ENCODE measurements at places on chromosomes 3 and 15.

DNA sequence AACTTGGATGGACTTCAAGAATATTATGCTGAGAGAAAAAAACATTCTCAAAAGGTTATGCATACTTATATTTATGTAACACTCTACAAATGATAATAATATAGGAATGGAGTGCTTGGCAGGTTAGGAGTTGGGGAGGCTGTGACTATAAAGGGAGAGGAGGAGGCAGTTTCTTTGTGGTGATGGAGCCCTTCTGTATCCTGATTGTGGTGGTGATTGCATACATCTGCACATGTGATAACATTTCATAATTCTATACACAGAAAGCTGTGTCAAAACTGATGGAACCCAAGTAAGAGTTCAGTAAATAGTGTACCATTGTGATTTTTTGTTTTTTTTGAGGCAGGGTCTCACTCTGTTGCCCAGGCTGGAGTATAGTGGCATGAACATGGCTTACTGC lies 31.7 kb upstream of the FAM3D start:
- no peak for DNase-seq

GRCh38 chr3:31671976-31672375 lies 139.3 kb downstream of the STT3B start:
- no peak for DNase-seq

- no peak for DNase-seq
These were observed 21.1 kb downstream of the OXNAD1 start for GRCh38 chr3:16286161-16286560.

DNA sequence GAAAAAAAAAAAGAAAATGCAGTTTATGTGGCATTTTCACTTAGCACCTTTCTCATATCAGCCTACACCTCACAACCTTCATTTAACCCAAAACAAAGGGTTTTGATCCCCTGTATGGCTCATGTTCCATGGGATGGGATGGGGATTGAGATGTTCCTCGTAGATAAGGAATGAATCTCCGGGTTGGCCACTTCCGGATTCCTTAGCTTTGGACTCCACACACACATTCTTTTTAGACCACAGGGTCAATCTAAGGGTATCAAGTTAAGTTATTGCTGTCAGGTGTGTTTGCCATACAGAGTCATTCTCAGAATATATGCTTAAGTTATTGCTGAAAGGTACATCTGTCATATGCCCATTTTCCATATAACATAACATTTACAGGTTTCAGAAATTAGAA lies 301.4 kb upstream of the TGFBR2 start:
- DNase-seq = no peak

GRCh38 chr3:52838561-52839267 lies 3.9 kb upstream of the MUSTN1 start:
- no peak for DNase-seq

DNA sequence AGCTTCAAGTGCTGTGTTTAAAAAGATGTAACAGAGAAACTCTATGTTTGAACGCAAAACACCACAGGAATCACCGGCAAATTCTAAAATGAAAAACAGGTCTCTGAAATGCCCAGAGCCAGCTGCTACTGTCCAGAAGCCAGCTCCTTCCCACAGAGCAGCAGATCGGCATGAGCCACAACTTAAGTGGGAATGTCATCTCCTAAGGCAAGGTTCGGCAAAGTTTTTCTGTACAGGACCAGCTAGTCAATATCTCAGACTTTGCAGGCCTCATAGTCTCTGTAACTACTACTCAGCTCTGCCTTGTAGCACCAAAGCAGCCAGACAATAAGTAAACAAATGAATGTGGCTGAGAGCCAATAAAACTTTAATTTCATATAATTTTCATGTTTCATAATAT lies 4.9 kb downstream of the PLOD2 start:
- DNase-seq = no peak

GRCh38 chr3:27616031-27616430 lies 106.1 kb downstream of the EOMES start:
- DNase-seq = no peak

- no peak for DNase-seq
These were observed 198.9 kb upstream of the CBLB start for GRCh38 chr3:106067711-106068110.

DNA sequence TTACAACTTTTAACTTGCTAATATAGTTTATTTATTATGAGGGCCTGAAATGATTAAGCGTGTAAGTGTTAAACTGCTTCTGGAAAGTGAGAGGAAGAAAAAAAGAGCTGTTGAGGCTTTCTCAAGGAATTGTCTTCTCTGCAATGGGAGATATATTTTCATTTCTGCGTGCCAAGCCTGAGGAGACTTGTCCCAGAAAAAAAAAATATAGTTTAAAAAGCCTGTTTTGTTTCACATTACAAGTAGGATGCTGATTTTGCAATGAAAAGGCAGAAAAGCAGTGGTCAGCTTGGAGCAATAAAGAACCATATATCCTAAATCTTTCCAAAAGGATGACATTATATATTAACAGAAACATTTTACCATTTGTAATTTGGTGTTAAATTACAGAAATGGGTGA lies 115.5 kb downstream of the GMNC start:
- no peak for DNase-seq

DNA sequence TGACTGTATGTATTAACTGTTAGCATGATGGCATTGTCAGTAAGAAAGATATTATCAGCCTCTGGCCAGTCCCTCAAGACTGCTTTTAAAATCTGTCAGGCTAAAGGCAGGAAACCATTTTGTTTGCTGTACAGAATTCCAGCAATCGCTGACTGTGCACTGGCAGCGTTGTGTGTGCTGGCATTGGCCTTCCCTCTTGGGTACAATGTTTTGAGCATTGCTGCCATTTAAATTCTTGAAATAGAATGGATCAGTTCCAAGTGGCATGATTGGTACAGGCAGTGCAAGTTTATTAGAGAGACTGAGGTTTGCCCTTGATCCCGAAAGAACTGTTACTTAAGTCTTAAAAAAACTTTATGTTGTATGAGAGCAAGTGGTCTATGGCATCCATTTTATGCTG lies 788.7 kb downstream of the OTOL1 start:
- no peak for DNase-seq

DNA sequence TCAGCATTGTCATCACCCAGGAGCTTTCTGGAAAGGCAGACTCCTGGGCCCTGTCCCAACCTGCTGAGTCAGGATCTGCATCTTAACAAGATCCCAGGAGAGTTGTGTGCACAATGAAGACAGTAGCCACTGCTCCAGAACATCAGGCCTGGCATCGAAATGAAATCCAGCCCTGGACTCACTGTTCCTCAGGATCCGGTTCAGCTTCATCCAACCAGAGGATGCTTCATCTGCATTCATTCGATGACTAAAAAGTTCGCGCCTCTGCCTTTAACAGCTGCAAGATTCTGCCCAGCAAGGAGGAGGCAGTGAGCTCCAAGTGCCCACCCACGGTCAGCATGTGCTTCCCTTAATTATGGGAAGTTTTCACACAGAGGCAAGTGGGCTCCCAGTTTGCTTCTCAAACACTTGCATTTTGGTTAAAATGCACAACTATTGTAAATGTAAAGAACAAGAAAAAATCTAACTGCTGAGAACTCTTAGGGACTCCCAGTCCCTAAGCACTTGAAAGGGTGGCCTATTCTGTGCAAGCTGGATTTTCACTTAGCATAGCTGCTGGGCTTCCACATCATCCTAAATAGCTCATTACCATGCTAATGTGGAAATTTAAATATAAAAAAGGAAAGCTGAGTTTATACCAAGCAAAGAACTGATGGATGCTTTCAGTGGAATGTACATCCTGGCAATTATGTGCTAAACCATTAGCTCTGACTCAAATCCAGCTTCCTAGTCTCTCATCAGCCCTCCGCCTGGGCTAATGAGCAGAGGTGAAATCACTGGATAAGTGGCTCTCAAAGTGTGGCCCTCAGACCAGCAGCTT lies 25.5 kb upstream of the ESYT3 start:
- no peak for DNase-seq

DNA sequence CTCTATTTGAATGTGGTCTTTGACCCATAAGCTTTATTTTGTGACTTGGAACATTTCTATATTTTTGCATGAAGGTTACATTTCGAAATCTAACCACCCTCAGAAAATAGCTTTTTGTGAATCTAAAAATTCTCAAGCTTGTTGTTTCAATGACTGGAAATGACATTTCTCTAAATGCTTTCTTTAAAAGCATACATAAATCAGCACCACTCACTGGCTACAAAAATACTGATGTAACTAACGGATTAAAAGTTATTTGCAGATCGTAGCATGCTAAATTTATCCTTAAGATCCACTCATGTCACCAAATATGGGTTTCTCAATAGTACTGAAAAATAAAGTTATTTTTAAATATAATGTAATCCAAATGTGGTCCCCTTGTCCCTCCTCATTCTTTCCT lies 55.2 kb upstream of the ACAN start:
- no peak for DNase-seq

- DNase-seq = no peak
These were observed at the start of gene PLCD1 for GRCh38 chr3:38029400-38030125. Gene PLCD1 (minus strand): TSS chr3:38029642. CDS start chr3:38029539, 103 bp downstream.

DNA sequence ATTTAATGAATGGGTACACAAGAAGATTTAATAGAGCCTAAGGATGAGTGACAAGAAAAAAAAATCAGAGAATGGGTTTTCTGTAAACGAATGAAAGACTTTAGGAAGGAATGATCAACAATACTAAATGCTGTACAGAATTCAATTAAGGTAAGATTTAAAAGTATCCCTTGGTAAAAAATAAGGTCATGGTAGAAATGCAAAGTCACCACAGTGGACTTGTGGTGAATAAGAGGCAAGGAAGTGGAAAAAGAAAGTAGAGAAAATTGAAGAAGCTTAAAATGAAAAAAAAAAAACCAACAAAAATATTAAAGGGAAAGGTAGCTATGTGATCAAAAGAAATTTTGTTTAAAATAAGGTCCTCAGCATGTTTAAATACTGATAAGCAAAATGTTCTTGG lies 82.4 kb downstream of the PLSCR2 start:
- DNase-seq = no peak

- no peak for DNase-seq
These were observed 11.6 kb upstream of the TMED3 start for GRCh38 chr15:79299126-79299840.

DNA sequence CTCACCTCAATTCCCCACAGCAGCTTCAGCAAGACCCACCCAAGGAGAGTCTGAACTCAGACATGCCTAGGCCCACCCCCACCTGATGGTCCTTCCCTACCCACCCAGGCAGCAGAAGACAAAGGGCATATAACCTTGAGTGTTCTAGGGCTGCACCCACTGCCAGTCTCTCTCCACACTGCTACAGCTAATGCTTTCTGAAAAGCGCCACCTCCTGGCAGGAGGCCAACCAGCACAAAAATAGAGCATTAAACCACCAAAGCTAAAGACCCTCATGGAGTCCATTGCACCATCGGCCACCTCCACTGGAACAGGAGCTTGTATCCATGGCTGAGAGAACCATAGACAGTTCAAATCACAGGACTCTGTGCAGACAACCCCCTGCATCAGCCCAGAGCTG lies 11.3 kb upstream of the RPL39L start:
- DNase-seq = no peak

DNA sequence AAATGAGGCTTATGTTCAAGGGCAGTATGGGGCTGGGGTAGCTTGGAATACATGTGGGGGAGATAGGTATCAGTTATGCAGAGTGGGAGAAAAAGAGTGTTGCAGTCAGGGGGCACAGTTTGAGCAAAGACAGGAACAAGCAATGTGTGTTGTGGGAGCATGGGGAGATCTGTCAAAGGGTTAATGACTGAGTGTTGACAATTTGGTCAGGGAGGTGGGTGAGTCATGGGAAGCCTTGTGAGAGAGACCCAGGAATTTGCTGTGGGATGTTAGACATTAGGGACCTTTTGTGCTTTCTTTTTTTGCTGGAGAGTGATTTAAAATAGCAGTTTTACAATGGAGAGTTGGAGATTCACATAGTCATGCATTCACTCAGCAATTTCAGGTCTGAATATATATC lies 221.6 kb upstream of the NR2E3 start:
- peak; percentile 84 for DNase-seq

DNA sequence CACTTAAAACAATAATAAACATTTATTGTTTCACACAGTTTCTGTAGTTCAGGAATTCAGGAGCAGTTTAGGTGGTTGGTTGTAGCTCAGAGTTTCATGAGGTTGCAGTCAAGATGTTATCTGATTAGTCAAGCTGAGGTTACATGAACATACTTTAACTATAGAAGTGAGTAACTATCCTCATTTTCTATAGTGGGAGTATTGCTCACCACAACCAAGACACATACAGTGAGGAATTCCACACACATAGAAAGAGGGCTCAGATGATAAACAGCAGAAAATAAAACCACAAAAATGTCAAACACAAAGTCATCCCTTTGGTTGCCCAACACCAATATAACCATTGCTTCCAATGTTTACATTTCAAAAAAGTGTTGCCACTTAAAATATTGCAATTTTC lies 13.6 kb downstream of the SCN11A start:
- DNase-seq = peak; percentile 16

GRCh38 chr3:194547042-194547441 lies 60.2 kb upstream of the ATP13A3 start:
- no peak for DNase-seq

DNA sequence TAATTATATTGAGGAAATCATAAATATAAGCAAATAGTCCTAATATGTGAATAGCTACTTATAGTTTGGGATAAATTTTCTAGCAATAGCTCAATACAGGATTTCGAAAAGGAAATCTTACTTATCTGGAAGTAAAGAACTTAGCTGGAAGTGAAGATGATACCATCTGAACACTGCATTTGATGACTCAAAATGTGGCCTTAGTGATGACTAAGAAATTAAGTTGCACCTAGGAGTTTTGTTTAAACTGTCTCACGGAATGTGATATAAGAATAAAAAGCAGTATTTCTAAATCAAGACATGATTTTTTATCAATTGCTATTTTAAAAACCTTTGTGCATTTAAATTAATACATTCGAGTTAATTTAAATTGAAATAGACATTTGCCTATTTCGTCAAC lies 91.2 kb downstream of the EOMES start:
- no peak for DNase-seq

- DNase-seq = no peak
These were observed 702.8 kb downstream of the SI start for GRCh38 chr3:164375538-164375937.

- DNase-seq = no peak
These were observed 58.9 kb upstream of the KY start for GRCh38 chr3:134709561-134710312.

DNA sequence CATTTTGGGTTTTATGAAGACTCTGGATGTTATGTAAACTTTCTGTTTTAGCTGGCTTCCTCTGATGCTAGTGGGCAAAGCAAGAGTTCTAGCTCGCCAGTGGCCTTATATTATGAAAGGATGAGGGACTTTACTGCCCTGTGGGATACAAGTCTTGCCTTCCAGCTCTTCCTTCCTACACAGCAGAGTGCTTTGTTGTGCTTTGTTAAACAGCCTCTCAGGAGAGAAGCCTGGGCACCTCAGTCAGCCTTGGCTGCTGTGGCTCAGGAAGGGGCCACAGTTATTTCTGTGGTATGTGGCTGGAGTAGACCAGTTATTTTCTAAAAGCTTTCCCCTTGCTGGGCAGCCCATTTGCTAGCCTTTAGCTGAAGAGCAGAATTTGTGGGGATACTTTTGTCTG lies 69.5 kb upstream of the SUCLG2 start:
- DNase-seq = no peak

- no peak for DNase-seq
These were observed 34.3 kb downstream of the ZBTB38 start for GRCh38 chr3:141402476-141403171.

GRCh38 chr3:64489361-64490044 lies 198.3 kb downstream of the ADAMTS9 start:
- DNase-seq = no peak
